ENCODE measurements at places on chromosomes 16 and 17.

- DNase-seq = no peak
These were observed 100.7 kb downstream of the ABCC1 start for GRCh38 chr16:16050106-16050505.

GRCh38 chr17:17140590-17140980 lies 65.5 kb downstream of the PLD6 start:
- no peak for DNase-seq

- peak; percentile 17 for DNase-seq
These were observed 40.0 kb downstream of the HS3ST3A1 start for GRCh38 chr17:13561606-13562270.

- no peak for DNase-seq
These were observed 156.4 kb downstream of the CMIP start for GRCh38 chr16:81601008-81601428.

- peak; percentile 88 for DNase-seq
These were observed at the start of gene LDHD for GRCh38 chr16:75116081-75116910. Gene LDHD, minus strand, starts transcription at chr16:75116780. Its CDS starts 60 bp downstream, at chr16:75116720.

DNA sequence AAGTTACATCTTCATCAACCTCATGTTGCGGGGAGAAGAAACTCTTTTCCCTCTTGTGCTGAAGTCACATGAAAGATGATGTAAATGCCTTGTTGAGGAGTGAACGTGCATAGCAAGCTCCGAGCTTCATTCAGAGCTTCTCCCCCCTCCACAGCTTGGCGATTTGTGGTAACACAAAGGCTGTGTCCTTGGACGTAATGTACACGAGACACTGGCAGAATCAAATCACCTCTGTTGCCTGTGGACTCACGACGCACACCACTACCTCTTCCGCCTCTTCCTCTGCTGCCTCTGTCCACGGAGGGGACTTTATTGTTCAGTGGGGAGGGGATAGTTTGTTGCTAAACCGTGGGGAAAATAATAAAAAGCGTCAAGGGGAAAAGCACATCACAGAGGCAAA lies 54.9 kb upstream of the CHMP6 start:
- DNase-seq = no peak

DNA sequence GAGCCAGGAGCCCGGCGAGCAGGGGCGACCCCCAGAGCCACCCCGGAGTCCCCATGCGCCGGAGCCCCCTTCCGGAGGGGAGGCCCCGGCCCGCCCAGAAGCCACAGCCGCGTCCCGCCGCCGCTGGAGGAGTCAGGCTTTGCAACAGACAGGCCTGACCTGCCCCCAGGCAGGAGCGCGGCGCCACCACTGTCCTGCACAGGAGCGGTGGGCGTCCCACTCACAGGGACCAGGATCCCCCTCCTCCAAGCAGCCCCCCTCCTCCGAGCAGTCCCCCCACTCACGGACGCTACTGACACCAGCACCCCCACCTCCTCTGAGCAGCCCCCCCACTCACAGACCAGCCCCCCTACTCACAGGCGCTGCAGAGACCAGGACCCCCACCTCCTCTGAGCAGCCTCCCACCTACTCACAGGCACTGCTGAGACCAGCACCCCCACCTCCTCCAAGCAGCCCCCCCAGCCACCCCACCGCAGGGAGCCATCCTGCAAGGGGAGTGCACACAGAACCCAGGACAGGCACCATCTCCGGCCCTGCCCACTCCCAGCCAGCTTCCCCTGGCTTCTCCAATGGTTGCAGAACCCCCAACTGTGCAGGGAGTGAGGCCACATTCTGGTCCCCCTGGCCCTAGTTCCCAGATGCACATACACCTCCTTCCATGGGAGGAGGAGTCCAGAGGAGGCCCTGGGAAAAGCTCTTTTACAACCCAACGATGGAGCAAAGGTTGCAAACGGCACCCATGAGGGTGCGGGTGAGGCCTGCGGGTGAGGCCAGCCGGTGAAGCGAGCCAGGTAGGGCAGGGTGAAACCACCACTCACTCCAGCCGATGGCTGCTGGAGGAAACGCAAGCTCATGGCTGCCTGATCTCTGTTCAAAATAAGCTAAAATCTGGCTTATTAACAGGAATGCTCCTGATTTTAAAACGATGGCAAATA lies 69.9 kb downstream of the ABR start:
- peak; percentile 75 for DNase-seq

DNA sequence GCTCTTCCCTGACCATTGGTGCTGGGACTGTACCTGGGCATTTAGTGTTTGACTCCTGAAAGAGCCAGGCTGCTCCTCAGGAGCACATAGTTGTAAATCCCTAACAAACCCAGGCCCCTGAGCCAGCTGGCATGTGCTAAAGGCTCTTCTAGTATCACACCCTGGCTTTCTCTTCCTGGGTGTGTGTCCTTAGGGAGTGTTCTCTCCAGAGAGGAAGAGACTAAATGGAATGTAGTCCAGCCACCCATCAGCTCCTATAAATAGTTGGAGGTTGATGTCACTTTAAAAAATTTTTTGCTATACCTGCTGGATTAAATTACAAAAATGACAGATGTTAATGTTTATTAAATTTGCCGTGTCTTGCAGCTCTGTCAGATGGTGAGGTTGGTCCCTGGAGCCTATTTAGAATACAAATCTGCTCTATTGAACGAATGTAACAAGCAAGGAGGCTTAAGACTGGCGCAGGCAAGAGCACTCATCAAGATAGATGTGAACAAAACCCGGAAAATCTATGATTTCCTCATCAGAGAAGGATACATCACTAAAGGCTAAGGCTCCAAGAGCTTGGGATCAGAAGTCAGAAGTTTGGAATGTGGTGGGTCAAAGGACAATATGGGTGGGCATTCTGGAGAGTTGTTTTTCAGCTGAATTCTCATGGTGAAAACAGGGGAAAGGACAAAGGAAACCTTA lies 13.1 kb upstream of the DUSP14 start:
- no peak for DNase-seq

DNA sequence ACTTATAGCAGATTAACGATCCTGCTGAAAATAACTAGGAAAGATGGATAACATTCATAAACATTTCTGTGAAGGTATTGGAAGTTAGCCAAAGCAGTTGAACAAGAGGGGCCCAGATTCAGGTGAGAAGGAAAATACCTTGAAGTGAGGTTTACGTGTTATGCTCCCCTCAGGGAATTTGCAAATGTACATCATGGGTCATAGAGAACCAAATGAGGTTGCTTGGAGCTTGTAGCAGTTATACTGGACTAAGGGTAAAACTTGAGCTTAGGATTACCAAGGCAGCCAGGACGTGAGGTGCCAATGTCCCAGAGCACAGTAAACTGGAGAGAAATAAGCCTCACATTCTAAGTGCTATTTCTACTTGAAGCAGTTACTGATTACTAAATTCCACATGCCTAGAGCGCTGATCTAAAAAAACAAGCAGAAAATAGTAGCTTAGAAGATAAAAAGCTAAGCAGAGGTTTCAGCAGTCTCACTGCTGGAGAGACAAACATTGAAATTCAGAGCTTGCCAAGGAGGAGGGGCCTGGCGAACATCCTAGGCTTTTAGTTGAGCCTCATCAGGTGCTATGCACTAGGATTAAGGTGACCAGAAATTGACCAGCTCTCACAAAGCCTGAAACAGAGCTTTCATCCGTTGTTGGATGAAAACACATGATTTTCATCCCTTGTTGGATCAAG lies 136.7 kb upstream of the FAM20A start:
- no peak for DNase-seq

- no peak for DNase-seq
These were observed 162.0 kb downstream of the SALL1 start for GRCh38 chr16:50989047-50989446.
